OCI-LY7 (cell line): ENCODE measurements at places on chromosomes 16 and 17.

DNA sequence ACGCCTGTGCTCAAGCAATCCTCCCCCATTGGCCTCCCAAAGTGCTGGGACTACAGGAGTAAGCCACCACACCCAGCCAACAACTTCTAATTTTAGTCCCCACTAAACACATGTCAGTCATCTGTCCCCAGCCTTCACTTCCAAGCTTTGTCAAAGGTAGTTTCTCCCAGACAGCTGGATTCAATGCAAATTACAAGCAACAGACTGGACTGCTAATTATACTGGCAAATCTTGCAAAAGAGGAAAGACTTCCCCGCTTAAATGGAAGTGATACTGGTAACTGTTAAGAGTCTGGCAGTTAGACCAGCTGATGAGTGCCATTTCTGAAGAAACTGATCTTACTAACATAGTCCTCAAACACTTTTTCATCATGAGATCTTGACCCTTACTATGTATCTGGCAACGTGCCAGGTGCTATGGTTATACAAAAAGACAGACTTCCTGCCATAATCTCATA lies 8.2 kb upstream of the GGA2 start:
- peak; percentile 96 for DNase-seq

DNA sequence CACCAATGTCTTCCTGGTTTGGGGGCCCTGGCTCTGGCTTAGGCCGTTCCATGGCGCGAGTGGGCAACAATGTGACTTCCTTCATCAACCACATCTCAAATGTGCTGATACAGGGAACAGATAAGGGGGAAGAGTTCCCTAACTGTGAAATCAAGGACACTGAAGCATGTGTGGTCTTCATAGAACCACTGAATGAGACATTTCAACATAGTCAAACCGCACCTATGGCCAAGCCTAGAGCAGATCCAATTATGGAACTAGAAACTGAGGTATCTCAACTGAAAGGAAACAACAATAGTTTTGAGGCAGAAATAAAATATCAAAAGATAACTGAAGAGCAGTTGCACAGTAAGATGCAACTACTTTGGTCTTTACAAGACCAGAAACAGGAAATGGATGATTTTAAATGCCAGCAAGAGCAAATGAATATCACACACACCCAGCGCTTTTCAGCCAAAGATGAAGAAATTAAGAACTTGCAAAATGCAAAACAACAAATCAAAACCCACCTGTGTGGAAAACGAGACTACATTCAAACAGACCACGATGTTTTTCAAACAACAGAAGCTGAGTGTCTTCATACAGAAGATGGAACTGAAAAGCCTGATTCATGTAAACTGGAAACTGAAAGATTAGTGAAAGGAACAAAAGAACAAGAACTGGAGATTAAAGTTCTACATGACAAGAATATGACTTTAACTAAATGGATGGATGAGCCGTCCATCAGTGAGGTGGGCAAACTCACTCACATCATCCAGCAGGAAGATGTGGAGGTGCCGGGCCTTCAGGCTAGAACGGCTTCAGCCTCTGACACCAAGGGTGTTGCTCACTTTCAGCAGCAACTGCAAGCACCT lies 18.1 kb upstream of the LCMT1 start:
- DNase-seq = peak; percentile 59

DNA sequence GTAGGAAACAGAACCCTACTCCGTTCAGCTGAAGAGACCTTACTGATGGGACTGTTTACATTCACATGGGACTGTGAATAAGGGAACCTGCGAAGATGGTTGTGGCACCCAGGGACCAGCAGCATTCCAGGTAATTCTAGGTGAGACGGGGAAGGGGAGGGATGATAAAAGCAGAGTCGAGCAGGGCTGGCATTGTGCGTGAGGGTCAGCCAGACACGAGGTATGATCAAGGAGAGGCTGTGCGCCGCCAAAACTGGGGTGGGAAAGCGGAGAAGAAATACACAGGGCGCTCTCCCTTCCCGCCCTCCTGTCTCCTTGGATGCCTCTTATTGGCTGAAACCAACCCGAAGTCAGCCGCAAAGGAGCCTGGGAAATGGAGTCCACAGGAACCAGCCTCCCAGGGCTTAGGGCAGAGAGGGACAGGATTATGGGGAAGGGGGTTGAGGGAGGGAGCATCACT lies 38.4 kb upstream of the CSNK2A2 start:
- peak; percentile 78 for DNase-seq

DNA sequence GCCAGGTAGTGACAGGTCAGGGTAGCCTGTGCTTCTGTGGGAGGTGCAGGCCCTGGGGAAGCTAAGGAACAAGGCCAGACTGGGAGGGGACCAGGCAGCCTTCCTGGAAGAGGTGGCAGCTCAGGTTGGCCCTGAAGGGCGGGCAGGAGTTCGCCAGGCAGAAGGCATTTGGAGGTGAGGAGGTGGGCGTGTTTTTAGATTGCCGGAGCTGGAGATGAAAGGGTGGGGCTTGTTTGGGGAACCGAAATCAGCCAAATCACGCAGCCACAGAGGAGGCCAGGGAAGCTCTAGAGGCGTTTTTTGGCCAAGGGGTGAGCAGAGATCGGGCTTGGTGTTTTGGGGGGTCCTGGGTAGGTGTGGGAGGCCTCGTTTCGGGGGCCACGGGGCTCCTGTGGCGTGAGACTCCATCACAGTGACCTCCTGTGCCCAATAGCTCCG lies 7.6 kb downstream of the ADCY7 start:
- peak; percentile 85 for DNase-seq

- no peak for DNase-seq
Observed at GRCh38 chr17:68384941-68385340, 72.4 kb downstream of the WIPI1 start.
